ENCODE measurements at places on chromosomes 11 and 22. TPM values are rescaled to one million over a fixed set of nuclear protein-coding genes. Genes with fewer than 3 reads are reported as not detected.

- no peak for DNase-seq
These were observed at the start of gene DLG2 for GRCh38 chr11:85627332-85627997. Gene DLG2, minus strand, starts transcription at chr11:85627344.

The MRGPRD gene
- total RNA-seq, result not detected

GRCh38 chr11:38582756-38583155 is 1984.7 kb upstream of the RAG2 start:
- DNase-seq, result no peak

The SMTN gene
- 211 TPM for total RNA-seq

DNA sequence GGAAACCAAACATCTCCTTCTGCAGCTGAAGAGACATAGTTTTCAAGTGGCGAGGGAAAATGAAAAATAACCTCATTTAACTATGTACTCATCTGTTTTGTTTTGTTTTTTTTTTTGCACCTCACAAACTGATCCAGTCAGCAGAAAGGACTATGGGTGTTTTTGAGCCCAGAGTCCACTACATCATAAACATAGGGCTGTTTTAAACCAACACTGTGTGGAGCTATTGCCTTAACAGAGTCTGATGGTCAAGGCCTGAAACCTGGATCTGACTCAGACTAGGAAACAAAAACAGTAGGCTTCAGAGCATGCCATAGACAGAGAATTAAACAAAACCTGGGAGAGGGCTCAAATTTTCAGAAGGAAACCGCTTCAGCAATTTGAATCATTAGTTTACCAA is 99.3 kb upstream of the FSHB start:
- no peak for DNase-seq

GRCh38 chr11:10625281-10625981 is 57.0 kb upstream of the LYVE1 start:
- DNase-seq, result no peak

The SLC22A9 gene
- total RNA-seq, result not detected

The CTSC gene
- total RNA-seq, result 29.0 TPM

The RIMBP3B gene
- 0.06 TPM for total RNA-seq

- DNase-seq, result no peak
These were observed 40.2 kb upstream of the CCDC188 start for GRCh38 chr22:20191000-20191515.

The FZD4 gene
- 25.0 TPM for total RNA-seq

The CCDC81 gene
- total RNA-seq, result 0.32 TPM

- peak; percentile 55 for DNase-seq
These were observed 141.9 kb downstream of the CSNK2A3 start for GRCh38 chr11:11211186-11211585.

DNA sequence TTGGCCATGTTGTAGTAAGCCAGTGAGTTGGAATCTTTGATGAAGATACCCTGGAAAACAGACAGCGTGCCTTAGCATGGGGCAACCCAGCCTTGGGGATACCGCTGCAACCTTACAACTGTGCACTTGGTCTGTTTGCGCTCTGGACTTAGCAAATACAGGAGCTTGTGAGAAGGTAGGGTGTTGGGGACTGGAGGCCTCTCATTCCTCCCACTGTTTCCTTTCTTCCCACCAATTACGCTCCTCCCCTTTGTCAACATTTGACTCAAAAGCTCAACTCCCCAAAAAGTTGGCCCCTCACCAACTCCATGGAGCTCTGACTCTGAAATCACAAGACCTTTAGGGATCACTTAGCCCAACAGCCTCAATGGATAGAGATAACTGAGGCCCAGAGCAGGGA is 7.9 kb upstream of the TBC1D10A start:
- no peak for DNase-seq

- peak; percentile 87 for DNase-seq
These were observed at the start of gene ELMOD1 for GRCh38 chr11:107590460-107591377. Gene ELMOD1, plus strand, starts transcription at chr11:107591147. Its CDS starts 27,043 bp downstream, at chr11:107618190.

DNA sequence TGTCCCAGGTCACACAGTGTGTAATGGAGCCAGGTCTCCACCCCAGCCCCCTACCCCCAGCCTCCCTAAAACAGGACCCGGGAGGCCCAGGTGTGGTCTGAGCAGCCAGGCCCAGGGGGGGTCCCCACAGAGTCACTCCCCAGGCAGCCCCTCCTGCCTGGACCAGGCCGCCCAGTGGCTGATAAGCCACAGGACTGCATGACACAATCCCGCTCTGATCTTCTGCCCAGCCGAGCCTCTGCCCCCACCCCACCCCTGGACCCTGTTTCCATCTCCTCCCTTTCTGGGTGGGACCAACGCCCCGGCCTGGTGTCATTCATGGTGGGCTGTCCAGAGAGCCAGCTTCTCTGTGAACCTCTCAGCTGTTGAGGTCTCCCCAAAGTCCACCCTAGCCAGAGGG is 7.8 kb upstream of the LIF start:
- no peak for DNase-seq

DNA sequence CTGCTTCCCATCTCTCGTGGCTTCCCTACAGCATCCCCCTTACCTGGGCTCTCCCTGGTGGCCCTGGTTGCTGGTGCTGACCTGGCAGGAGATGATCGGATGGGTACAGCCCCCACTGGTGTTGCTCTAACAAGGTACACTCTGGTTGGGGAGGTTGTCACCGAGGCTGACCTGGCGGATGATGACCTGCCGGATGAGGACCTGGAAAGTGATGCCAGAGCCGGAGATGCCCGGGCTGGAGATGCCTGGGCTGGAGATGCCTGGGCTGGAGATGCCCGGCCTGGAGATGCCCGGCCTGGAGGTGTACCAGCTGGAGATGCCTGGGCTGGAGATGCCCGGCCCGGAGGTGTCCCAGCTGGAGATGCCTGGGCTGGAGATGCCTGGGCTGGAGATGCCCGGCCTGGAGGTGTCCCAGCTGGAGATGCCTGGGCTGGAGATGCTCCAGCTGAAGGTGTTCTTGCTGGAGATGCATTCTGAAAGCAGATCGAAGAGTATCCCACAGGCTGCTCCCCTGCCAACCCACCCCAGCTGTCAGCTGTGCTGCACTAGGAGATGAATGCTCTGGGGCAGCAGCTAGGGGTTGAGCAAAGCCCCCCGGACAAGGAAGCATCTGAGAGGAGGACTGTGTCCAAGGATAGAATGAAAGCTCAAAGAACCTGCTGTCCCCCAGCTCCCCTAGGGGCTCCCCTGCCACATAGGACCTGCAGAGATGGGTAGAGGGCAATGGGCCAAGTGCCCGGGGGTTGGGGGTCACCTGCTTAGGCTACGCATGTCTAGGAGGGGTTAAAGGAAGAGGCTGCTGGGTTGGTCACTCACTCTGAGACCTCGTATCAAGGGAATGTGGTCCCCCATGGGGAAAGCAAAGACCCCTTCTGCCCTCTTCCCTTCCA is 10.6 kb downstream of the TMPRSS13 start:
- no peak for DNase-seq

- no peak for DNase-seq
These were observed 12.7 kb upstream of the FXYD2 start for GRCh38 chr11:117837070-117837776.

The IFITM10 gene
- 0.48 TPM for total RNA-seq

DNA sequence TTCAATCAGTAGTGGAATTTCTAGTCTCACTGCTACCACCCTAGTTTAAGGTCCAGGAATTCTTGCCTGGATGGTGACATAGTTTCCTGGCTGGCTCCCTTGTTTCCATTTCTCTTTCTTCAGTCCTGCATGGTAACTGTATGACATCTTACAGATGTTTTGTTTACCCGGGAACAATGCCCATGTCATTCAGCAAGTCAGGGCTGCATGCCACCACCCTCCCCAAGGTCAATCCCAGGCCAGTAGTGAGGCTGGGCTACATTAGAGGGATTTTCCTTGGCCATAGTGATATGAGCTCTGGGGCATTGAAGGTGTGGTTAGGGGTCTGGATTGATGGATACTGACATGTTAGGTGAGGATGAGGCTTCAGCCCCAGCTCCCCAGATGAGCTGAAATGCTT is 114.9 kb upstream of the E2F8 start:
- no peak for DNase-seq

- no peak for DNase-seq
These were observed 20.4 kb downstream of the ALKBH8 start for GRCh38 chr11:107545101-107545514.

DNA sequence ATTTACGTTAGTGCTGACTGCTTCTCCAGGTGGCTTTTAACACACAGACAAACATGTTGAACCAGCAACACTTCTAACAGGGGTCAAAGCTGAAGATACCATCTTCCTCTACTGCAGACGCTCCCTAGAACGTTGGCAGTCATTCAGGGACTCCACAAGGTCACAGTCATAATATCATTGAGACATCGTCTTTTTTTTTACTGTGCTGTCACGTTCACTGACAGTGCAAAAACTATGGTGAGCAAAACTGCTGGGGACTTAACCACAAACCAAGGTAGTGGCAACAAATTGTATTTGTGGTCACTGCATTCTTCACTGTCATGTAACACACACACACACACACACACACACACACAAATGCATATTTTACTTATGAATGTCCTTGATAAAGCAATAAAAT is 244.9 kb downstream of the CASP12 start:
- no peak for DNase-seq

DNA sequence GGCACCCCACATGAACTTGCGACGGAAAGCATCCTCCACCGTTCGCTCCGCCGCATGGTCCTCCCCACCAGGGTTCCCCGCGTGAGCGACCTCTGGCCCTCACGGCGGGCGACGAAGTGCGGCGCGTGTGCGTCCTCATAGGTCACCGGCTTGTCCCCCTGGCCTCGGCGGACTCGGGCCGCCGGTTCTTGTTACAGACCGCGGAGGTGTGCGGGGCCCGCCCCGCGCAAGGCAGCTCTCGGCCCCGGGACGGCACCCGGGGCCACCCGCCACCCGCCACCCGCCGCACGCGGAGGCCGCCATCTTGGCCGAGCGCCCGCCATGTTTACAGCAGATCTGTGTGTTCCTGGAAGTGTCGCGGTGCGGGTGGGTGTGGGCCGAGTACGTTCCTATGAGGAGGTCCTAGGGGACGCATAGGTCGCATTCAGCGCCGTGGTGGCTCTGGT is 3.5 kb upstream of the IFITM2 start:
- peak; percentile 30 for DNase-seq

DNA sequence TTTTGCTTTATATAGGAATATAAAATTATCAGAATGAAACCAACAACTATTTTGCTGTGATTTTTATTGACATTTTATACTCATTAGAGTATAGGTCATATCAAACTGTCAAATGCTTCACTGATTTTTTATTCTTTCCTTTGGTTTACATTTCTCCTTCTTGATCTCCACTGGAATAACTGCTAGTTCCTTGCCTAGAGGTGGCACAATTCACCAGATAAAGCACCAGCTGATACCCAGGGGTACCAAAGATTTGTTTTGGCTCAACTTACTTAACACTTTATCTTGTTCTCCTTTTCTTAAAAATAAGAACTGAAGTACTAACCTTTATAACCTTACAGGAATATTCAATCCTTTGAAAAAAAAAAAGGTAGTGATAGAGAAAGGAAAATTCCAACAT is 725.1 kb upstream of the CHORDC1 start:
- no peak for DNase-seq

- peak; percentile 83 for DNase-seq
These were observed 847 bp downstream of the ME3 start for GRCh38 chr11:86671531-86672006.

GRCh38 chr22:40519284-40519947 is 117.1 kb downstream of the MRTFA start:
- DNase-seq, result no peak

- peak; percentile 6 for DNase-seq
These were observed 15.4 kb downstream of the CAPN5 start for GRCh38 chr11:77081976-77082836.

The PGGHG gene
- 11.9 TPM for total RNA-seq

The TBRG1 gene
- total RNA-seq, result 27.6 TPM

GRCh38 chr11:47354913-47355282 is 2.4 kb upstream of the MYBPC3 start:
- DNase-seq, result no peak

DNA sequence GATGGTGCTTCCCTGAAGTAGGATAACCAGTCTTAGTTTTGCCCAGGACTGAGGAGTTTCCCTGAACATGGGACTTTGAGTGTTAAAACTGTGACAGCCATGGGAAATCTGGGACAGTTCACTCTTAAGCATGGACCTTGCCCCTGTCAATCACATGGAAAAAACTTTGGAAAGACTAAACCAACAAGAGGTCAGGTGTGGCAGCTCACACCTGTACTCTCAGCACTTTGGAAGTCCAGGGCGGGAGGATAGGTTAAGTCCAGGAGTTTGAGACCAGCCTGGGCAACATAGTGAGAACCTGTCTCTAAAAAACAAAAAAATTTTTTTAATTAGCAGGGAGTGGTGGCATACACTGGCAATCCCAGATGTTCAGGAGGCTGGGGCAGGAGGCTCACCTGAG is 3.3 kb upstream of the AMBRA1 start:
- no peak for DNase-seq

GRCh38 chr11:6238902-6239301 is at the start of gene CNGA4:
Gene CNGA4, plus strand, starts transcription at chr11:6239089. Its CDS starts 118 bp downstream, at chr11:6239207.
- DNase-seq, result no peak

- DNase-seq, result no peak
These were observed 103.7 kb downstream of the PPP6R3 start for GRCh38 chr11:68564261-68564660.

DNA sequence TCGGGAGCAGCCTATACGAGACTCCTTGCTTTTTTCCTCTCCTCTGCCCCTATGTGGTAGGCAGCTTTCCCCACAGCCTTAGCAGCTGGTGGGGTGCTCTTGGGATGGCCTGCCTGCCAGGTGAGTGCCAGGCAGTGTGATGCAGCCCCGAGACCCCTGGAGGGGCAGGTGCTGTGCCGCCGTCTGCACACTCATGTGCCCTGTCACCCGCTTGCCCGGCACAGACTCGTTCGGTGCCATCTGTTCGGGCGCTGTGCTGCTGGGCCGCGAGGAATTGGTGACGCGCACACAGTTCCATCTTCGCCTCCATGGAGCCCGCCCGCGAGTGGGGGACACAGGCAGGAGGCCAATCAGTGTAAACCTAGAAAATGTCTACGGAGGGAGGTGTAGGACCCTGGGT is 15.1 kb downstream of the TRMU start:
- no peak for DNase-seq

- no peak for DNase-seq
These were observed 60.9 kb downstream of the ST14 start for GRCh38 chr11:130220311-130221035.

- no peak for DNase-seq
These were observed 8.0 kb downstream of the CSNK2A3 start for GRCh38 chr11:11345099-11345498.

The ZP1 gene
- total RNA-seq, result not detected

DNA sequence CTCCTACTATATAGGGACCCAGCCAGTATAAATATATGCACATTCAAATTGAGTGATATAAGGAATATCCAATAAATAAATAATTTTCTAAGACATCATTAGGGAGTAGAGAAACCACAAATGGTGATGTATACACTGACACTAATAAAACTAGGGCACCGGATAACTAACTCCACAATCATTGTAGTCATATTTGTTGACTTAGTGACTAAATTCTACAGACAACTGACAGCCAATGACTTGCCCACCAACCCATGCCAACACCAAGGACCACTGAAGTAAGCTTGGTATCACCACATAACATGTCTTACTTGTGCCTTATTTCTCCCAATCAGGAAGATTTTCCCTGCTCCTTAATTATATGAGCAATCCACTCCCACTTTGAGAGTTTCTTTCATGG is 139.6 kb upstream of the TRPC6 start:
- DNase-seq, result no peak

- no peak for DNase-seq
These were observed 17.2 kb downstream of the FRMD8 start for GRCh38 chr11:65403607-65404121.

- no peak for DNase-seq
These were observed 142.9 kb downstream of the CEP164 start for GRCh38 chr11:117470576-117470975.

The OSBPL5 gene
- total RNA-seq, result 15.6 TPM

GRCh38 chr11:65329944-65330403 is 3.7 kb upstream of the DPF2 start:
- peak; percentile 77 for DNase-seq

The GPHA2 gene
- total RNA-seq, result not detected

- DNase-seq, result no peak
These were observed 3.4 kb downstream of the IRF7 start for GRCh38 chr11:612201-612960.
